ENCODE measurements at places on chromosomes 4 and X.

- no peak for DNase-seq
Measured at GRCh38 chrX:63282077-63282476, 69.1 kb downstream of the SPIN4 start.

DNA sequence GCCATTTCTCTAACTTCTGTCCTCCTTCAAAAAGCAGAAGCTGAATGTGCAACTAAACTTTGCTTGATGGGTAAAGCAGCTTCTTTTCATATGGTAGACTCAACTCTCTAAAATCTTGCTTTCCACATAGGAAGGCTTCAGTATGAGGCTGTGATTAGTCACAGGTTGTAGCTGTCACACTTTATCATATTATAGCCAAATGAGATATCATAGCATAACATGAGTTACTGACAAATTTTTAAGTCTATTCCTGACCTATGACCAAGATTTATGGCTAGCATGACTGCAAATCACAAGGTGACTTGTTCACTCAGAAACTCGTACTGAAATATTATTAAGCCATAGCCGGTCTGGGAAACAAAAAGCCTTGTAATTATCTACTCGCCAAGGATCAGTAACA, 998.6 kb downstream of the RPA4 start:
- DNase-seq = no peak

- no peak for DNase-seq
Measured at GRCh38 chr4:152946446-152946845, 10.3 kb downstream of the FHDC1 start.

DNA sequence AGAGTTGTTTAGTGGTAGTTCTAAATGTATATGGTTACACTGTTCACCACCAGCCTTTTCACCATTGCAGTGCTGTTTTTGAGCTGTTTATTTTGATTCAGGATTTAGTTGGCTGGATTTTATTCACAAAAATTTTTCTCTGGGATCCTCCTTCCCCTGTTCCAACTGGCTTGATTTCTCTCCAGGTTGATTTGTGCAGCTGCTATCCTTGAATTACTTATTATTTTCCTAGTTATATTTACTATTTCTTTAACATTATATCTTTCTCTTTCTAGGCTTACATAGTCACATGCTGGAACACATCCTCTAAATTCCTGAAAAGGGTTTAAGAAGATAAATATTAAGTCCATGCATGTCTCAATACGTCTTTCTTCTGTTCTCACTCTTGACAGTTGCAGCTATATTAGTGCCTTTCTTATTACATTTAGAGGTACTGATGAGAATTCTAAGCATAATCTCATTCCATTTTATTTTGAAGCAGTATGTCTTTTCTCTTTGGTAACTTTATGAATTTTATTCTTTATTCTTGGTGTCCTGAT, 82.2 kb downstream of the SUPT20HL2 start:
- DNase-seq = no peak

DNA sequence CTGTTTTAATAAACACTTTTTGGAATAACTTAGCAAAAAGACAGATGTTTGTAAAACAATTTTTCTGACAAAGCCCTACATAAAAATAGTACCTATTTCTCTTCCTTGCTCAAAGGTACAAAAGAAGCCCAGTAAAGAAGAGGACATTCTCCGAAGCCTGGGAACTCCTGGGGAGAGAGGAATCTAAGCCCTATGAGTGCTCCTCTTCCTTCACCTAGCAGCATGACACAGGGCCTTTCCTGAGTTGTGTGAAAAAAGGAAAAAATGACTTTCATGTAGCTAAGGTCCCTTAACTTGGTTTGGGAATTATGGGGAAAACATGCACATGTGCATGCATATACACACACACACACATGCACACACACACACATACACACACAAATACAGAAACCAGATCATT, 586.9 kb downstream of the TMA16 start:
- no peak for DNase-seq

GRCh38 chrX:57587062-57587461, 4.7 kb upstream of the ZXDB start:
- no peak for DNase-seq

DNA sequence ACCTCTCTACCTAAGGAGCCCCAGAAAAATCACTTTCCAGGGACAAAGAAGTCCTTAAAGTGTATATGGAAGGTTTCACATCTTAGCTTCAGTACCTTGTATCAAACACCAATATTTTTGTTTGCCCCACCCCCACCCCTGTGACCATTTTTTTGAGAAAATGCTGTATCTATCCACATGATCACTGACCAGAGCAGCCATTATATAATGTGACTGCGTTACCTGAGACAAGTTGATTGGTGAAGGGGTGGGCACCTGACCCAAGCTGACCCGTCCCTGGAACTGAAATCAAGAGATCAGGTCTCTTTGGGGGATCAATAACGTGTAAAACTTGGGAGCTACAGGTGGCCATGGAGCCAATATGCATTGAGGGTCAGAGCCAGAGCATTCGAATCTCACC, 10.7 kb downstream of the TIFA start:
- no peak for DNase-seq

DNA sequence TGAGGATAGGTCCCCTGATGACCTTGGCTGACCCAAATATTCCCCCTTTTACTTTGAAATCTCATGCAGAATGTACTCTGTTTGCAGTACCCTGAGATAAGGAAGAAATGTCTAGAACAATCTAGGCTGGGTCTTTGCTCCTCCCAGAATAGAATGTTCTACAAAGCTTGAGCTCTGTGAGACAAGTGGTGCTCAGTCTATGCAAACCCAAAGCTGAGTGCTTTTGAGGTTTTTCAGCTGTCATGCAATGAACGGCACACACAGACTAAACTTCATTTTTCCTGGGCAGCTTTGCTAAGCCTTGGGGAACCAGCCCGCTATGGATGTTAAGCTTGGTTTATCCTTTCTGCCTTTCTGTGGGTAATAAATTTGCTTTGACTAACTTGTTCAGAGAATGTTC, 513.6 kb downstream of the FAT4 start:
- no peak for DNase-seq

DNA sequence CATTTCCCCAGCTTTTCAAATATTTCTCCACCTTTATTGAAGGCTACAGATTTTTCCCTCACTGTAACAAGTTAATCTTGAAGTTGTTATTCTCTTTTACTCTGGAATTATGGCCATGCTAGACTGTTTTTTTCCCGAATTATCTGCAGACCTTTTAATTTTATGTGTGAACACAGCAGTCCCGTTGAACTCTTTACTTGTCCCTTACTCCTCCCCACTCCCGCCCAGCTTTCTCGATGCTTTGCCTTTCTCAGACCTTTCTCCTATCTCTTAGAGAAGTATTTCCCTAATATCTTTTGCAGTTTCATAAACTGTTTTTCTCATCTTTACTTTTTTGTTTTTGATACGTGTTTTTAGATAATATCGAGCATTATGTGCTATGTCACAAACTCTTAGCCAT, 776 bp downstream of the CEP44 start:
- DNase-seq = no peak

GRCh38 chrX:136021903-136022302, 36.7 kb downstream of the SLC9A6 start:
- DNase-seq = no peak

DNA sequence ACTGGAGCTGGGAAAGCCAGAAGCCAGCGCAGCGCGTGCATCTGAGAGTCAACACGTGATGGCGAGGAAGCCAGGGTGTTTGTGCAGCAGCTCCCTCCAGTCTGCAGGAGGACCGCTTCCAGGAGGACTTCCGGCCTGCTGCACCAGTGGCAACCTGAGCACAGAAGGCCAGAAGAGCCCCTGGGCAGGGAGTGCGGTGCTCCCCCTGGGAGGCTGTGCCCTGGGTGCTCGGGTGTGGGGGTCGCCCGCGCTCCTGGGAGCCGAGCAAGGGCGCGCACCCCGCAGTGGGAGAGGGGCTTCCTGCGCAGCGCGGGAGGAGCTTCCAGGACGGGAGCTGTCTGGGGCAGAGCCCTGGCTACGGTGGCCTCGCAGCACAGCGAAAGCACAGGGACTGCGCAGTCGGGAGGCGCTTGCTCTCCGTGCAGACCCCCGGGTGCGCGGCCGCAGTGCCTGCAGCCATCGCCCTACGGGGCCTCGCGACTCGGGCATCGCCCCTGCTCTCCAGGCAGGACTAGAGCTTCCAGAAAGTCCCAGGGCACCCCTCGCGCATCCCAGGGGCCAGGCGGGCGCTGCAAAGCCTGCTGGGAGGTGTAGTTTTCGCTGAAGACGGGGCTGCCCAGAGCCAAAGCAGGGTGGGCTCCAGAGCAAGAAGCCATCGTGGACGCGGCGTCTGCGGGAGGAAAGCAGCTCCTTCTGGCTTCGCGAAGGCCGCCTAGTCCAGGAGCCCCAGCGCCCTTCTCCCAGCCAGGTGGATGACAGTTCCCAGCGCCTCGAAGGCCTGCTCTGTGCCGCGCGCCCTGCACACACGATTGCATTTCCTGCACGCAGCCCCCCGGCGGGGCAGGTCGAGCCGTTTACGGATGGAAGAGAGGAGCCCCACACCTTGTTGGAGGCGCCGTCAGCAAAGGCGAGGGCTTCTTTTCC, 24.1 kb upstream of the WFS1 start:
- no peak for DNase-seq

- no peak for DNase-seq
Measured at GRCh38 chrX:150227321-150227860, 135.7 kb upstream of the MAMLD1 start.

- DNase-seq = peak; percentile 9
Measured at GRCh38 chr4:119105605-119106004, 30.0 kb upstream of the MYOZ2 start.

GRCh38 chrX:11532291-11533078, 133.2 kb downstream of the ARHGAP6 start:
- no peak for DNase-seq

GRCh38 chrX:70769659-70770227, 138.8 kb downstream of the TEX11 start:
- DNase-seq = no peak

- DNase-seq = no peak
Measured at GRCh38 chr4:106624671-106625070, 256.1 kb upstream of the GIMD1 start.

DNA sequence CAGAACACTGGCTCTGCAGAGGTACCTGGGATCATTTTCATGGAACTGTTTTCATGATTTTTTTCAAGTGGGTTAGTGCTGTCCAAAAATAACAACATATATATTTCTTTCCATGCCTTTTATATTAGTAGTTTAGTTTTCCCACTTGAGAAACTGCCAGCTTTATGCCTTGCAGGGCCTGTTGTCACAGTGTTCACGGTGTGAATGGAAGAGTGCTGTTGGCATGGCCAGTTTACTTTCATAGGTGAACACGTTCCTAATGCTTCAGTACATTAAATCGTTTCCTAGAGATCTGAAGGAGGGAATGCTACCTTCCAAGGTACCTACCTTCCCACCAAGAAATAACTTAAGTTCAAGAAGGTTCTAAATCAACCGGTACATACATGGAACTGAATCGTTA, 12.6 kb downstream of the DOCK11 start:
- no peak for DNase-seq

DNA sequence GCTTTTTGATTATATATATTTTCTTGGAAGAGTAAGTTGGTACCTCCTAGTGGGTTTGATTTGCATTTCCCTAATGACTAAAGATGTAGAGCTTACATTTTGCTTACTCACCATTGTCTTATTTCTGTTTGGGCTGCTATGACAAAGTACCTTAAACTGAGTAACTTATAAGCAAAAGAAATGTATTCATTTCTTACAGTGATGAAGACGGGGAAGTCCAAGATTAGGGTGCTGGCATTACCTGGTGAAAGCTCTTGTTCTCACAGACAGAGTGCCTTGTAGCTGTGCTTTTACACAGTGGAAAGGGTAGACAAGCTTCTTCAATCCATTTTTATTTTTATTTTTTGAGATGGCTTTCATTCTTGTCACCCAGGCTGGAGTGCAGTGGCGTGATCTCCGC, 229.2 kb upstream of the AGA start:
- DNase-seq = no peak

GRCh38 chr4:146916479-146917076, 29.1 kb downstream of the TTC29 start:
- DNase-seq = peak; percentile 16

GRCh38 chr4:76637712-76638361, 202.8 kb downstream of the SHROOM3 start:
- DNase-seq = no peak

DNA sequence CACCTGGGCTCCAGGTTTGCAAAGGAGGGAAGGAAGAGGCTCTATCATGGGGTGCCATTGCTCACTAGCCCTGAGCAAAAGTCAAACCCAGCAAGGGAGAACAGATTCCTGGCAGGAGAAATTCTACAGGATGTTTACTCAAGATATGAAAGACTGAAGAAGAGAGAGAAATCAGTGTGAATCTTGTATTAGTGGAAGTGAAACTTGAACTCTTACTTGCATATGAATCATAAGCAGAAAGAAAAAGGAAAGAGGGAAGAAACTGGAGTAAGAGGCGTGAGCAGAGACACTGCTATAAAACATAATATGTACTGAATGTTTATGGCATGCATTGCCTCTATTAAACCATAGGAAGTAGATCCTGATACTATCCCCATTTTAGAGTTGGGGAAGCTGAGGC, 60.9 kb downstream of the C4orf46 start:
- peak; percentile 8 for DNase-seq

GRCh38 chr4:27624749-27625148, 764.1 kb downstream of the STIM2 start:
- DNase-seq = no peak

- no peak for DNase-seq
Measured at GRCh38 chrX:12026481-12026880, 111.8 kb upstream of the FRMPD4 start.

DNA sequence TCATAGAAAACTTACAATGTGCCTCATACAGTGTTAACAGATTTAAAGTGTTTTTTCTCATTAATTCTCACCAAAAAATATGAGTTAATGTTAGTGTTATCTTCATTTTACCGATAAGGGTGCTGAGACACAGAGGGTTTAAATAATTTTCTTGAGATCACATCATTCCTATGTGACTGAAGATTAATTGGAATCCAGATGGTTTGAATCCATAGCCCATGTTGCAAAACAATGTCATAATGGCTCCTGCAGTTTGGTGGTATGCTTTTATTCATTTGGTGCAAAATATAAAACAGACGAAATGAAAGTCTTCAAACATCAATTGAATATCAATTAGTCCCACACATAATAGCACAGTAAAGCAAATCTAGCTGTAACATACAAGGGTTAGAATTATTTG, 512.2 kb downstream of the FSTL5 start:
- DNase-seq = no peak

GRCh38 chr4:66219401-66219800, 549.1 kb upstream of the EPHA5 start:
- no peak for DNase-seq

- no peak for DNase-seq
Measured at GRCh38 chr4:152197211-152197610, 338.7 kb downstream of the FBXW7 start.

DNA sequence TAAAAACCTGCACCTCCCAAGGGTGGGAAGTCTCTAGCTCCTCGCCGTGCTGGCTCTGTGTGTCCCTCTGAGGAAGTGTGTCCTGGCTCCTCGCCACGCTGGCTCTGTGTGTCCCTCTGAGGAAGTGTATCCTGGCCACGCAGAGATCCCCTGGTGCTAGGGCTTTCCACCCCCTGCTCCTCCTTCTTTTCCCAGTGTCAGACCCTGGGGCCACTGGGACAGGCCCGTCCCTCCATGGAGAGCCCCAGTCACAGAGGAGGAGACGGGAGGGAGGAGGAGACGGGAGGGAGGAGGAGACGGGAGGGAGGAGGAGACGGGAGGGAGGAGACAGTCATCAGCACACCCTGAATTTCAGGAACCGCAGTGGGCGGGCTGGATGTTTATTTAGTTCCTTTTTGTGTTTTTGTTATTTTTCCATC, 53.8 kb upstream of the HGFAC start:
- DNase-seq = peak; percentile 32

GRCh38 chr4:71460371-71460770, 121.6 kb downstream of the SLC4A4 start:
- DNase-seq = no peak

All from fibroblast of gingiva (primary cell).